Activated CD8-positive, alpha-beta memory T cell treated with anti-CD3 and anti-CD28 coated beads, Interleukin-2, amount 10 ng/mL, durations not matched to agents 7 days and 5 days (primary cell): ENCODE measurements at places on chromosomes 4 and X.

DNA sequence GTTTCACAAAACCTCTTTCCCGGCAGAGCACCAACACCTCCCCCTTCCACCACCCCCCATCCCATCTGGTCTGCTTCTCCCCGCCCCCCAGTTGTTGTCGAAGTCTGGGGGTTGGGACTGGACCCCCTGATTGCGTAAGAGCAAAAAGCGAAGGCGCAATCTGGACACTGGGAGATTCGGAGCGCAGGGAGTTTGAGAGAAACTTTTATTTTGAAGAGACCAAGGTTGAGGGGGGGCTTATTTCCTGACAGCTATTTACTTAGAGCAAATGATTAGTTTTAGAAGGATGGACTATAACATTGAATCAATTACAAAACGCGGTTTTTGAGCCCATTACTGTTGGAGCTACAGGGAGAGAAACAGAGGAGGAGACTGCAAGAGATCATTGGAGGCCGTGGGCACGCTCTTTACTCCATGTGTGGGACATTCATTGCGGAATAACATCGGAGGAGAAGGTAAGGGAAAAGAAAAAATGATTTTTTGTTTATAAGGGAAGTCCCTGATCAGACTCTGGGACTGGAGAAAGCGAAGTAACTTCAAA lies at the start of gene PDGFRA:
Gene PDGFRA (plus strand): TSS at position 333 of the 541 bp plus-strand sequence. CDS start 29,476 bp downstream, outside the sequence.
- no peak for DNase-seq

GRCh38 chr4:97627750-97628149 lies 515.5 kb downstream of the STPG2 start:
- DNase-seq: no peak

DNA sequence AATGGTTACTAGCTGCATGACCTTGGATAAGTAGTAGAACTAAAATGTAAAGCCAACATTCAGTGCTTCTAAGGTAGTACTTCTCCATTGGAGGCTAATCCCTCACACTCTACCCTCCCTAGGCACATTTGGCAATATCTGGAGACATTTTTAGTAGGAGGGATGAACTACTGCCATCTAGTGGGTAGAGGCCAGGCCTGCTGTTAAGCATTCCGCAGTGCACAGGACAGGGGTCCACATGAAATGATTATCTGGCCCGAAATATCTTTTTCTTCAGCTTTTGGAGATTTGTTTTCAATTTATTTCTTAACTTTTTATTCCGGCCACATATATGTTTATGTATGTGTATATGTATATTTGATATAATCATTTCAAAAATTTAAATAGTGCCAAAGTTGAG lies 36.0 kb upstream of the SPANXC start:
- no peak for DNase-seq

DNA sequence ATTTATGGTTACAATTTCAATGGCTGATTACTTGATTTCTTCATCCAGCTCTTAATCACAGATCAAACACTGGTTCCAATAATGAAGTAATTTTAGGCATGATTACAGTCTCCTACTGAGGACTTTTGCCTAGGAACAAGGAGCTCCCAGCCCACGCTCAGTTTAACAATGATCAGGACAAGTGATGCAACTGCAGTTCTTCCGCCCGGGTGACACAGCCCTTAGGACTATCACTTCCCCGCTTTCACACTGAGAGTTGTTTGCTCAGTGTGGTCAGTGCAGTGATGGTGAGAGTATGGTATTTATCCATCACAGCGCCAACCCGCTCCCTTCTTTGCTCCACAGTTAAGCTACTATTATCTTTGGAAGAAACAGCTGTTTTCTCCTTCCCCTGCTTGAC lies 203.2 kb upstream of the MBNL3 start:
- no peak for DNase-seq

DNA sequence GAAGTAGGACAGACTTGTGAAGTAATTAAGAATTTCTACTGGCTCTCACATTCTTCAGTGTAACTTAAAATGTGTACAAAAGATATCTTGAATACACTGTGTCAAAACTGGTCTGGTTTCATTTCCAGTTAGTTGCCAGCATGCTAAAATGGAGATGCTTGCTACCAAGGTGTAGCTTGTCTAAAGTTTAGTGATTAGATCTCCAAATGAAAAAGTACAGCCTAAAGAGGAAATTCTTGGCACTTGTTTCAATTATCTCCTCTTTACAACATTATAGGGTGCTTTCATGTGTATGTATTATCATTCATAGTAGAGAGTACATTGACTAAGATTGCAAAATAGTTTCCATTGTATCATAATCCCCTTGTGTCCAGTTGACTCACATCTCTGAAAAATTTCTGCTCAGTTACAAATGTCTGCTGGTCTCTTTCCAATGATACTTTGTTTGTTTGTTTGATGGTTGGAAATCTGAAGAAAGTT lies 97.3 kb upstream of the SPRY1 start:
- no peak for DNase-seq

DNA sequence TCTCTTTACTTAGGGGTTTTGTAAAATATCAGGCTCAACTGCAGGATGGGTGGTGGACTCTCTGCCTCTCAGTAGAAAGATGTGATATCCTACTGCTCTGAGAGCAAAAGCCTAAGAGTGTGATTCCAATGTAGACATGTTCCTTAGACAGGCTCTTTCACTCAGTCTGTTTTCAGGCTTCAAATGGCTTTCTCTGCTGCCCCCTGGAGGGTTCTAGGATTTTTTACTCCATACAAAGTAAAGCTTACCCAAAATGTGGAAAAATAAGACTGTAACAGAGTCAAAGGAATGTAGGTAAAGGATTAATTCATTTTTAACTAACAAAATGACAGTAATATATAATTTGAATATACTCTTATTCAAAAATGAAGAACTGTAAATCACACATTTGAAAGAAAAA lies 32.1 kb downstream of the ZGRF1 start:
- DNase-seq: no peak

- DNase-seq: no peak
Observed at GRCh38 chr4:7252510-7253340, 60.4 kb downstream of the SORCS2 start.

- no peak for DNase-seq
Observed at GRCh38 chrX:9501362-9501761, 36.5 kb downstream of the TBL1X start.

GRCh38 chr4:96407225-96407624 lies 567.3 kb downstream of the PDHA2 start:
- DNase-seq: no peak

GRCh38 chr4:3669553-3669949 lies 96.6 kb upstream of the ADRA2C start:
- DNase-seq: no peak

- DNase-seq: no peak
Observed at GRCh38 chr4:187558391-187558790, 437.2 kb upstream of the ZFP42 start.

- no peak for DNase-seq
Observed at GRCh38 chr4:25467843-25468242, 90.8 kb downstream of the ANAPC4 start.

DNA sequence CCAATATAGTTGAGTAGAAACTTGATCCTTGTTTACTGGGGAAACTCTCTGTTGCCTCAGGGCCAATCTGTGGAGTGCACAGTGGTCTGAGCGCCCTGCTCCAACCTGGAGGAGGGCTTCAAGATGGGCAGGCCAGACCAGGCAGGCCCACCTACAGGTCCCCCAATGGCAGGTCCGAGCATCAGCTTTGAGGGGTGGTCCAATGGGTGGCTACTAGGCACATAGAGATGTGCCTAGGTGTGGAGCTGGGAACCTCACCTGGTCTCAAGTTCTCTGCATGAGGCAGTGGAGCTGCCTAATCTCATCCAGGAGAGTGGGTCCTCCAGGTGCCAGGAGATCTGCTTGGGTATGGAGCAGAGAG lies 252.9 kb downstream of the ARHGAP10 start:
- no peak for DNase-seq

DNA sequence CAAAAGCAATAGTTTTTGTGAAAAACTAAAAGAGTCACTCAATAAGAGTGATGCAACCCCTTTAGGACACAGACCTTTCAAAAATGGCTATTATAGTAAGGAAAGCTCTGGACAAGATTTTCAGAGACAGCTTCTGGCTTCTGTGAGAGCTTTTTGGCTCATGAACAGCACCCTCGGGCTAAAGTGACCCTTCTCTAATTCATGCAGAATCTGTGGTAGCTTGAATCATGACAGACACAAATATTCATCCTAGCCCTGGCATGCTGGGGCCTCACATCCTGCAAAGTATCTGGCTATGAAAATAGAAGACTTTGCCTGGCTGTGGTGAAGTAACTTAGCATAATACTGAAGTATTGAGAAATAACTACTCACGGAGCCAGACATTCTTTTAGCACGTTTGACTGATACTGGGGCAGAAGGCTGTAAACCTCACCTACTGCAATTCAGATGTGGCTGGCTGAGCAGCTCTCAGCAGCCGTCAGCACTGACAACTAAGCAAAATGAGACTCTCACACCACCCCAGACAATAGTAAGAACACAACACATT lies 327.3 kb downstream of the MAPK10 start:
- DNase-seq: no peak

- DNase-seq: peak; percentile 81
Observed at GRCh38 chr4:77193511-77194102, 36.6 kb downstream of the CCNG2 start.

- no peak for DNase-seq
Observed at GRCh38 chr4:151692821-151693673, 67.8 kb downstream of the GATB start.

DNA sequence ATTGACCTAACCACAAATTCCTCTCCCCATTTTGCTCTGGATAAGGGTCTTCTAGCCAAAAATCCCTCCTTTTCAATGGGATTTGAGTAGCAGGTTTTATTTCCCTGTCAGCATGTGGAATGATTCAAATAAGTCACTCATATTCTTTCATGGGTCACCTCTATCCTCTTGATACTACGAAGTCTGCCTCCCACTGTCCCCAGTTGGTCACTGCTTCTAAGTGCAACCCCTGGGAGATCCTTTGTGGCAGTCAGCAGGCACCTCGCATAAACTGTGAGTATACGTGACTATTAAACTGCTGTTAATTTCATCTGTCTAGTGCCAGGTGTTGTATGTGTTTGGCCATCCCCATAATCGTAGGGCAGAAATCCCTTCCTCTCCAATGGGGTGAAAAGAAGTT lies 1667.9 kb upstream of the PCDH7 start:
- no peak for DNase-seq

- DNase-seq: peak; percentile 69
Observed at GRCh38 chr4:26723216-26723615, 137.4 kb upstream of the STIM2 start.

- no peak for DNase-seq
Observed at GRCh38 chr4:89420507-89420906, 112.9 kb upstream of the GPRIN3 start.

GRCh38 chr4:140150886-140151698 lies 2.9 kb downstream of the MAML3 start:
- DNase-seq: peak; percentile 84

GRCh38 chrX:17098516-17099247 lies 152.2 kb downstream of the REPS2 start:
- DNase-seq: no peak

- no peak for DNase-seq
Observed at GRCh38 chr4:80592950-80593349, 257.4 kb downstream of the CFAP299 start.

DNA sequence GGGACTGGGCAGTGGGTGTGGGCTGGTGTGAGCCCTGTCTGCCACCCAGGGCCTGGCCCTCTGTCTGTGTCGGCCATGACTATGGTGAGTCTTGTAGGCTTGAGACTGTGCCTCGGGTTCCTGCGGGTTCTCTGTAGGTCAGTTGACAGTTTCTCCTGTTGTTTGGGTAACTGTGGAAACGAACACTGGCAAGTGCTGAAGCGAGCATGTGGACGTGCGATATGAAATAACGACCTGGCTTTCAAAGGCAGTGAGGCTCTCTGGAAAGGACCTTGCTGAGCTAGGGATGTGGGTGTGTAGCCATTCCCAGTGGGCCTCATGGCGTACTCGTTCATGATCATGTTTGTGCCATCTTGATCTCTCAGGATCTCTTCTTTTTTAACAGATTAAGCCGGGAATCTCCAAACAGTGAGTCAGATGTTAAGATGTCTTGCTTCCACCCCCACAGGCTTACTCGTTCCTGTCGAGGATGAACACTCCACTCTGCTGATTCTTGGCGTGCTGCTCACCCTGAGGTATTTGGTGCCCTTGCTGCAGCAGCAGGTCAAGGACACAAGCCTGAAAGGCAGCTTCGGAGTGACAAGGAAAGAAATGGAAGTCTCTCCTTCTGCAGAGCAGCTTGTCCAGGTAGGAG lies 41.3 kb downstream of the HTT start:
- no peak for DNase-seq

GRCh38 chrX:35809781-35810180 lies 11.6 kb downstream of the MAGEB16 start:
- DNase-seq: no peak

DNA sequence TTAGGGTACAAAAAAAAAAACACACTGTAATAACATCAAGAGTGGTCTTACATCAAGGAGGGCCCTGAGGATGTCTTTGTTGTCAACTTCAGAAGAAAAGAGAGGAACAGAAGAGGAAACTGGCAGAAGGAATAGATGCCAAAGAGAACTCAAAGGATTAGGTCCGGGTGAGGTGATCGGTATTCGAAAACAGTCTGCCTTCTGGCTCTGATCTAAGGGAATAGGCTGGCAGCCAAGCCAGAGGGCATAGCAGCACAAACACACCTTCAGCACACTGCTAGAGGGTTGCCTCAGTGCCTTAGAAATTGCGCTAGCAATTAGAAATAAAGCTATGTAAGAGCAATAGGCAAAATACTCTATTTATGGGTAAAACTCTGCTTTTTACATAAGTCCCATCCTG lies 91.4 kb upstream of the TTC29 start:
- DNase-seq: no peak

- no peak for DNase-seq
Observed at GRCh38 chr4:128796934-128797333, 12.6 kb upstream of the JADE1 start.

DNA sequence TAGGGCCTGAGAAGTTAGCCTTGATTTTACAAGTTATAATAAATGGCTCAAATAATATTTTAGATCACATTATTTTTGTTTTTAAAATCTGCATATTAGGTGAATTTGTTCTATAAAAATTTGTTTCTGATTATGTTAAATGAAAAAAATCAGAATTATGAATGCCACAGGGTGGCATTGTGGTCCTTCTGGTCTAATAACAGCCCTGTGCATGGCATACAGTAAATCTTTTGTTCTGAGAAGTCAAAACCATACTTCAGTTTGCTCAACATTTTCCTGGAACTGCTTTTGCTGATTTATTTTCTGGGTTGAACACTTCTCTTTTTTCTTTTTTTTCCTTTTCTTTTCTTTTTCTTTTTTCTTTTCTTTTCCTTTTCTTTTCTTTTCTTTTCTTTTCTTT lies 101.0 kb upstream of the UBQLN2 start:
- DNase-seq: no peak

- no peak for DNase-seq
Observed at GRCh38 chrX:20522420-20522819, 255.7 kb upstream of the RPS6KA3 start.

- DNase-seq: no peak
Observed at GRCh38 chrX:123424546-123424945, 240.5 kb downstream of the GRIA3 start.

DNA sequence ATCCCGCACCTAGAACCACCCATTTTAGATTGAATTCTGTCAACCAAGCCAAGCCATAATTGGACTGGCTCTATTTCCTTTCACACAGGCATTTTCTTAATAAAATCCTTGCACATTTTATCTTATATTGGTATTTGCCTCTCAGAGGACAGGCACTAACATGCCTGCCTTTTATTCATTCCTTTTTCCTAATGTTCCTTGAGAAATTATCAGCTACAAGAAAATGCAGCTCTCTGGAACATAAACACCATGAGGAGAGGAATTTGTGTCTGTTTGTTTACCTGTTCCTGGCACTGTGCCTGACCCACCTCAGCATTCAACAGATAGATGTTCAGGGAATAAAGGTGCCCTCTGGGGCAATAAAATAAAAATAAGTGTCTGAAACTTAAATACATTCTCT lies 116.2 kb downstream of the PDHA2 start:
- DNase-seq: no peak
